ENCODE measurements at places on chromosomes 11 and 22.

DNA sequence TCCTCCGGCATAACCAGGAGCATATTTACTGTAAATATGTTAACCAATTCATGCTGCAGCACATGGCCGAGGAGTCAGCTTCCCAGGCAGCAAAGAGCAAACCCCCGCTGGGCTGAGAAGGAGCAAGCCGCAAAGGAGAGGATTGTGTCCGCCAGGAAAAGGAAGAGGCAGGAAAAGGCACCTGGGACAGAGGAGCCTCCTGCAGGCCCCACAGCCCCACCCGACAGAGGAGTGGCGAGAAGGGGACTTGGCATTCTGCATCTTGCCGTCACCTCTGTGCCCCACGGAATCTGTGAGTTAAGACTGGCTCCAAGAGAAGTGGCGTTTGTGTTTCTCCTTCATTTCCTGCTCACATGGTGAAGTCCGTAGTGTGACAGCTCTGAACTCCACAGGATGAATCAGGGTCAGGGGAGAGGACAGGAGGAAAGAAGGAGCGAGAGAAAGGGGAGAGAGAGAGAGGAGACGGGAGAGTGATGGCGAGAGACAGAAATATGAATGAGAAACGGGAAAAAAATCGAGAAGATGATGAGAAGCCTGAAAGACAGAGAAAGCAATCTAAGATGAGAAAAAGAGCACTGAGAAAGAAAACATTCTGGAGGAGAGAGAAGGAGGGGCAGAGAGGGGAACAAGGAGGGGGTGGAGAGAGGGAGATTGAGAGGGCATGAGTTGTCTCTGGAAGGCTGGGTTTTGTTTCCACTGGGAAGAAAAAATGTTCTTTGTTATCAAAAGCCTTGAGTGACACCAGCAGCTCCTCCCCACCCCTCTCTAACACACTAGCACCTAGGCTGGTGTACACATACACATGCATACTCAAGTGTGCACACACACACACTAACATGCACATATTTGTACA, 489.6 kb downstream of the MN1 start:
- DNase-seq = no peak

DNA sequence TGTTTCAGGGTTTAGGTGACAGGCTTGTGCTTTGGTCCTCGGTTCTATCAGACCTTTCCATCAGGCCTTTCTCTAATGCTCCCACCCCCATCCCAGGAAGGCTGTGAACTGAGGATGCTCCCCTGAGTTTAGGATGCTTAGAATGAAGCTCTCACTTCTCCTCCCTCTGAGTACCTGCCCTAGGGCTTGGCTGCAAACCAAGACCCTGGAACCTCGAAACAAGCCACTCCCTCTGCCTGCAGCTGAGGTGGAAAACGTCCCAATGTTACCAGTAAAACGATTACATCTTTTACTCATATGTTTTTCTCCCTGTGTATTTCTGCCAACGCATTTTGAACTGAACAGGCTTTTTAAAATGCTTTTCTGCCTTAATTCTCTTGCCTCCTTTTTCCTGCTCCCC, 54.5 kb upstream of the BMAL1 start:
- no peak for DNase-seq

GRCh38 chr11:64759722-64760719, at the start of gene PYGM:
TSS of gene PYGM (minus strand) at chr11:64759974. CDS start at chr11:64759898, 76 bp downstream.
- no peak for DNase-seq

- no peak for DNase-seq
These were observed 104.6 kb downstream of the SIK3 start for GRCh38 chr11:116993599-116993998.

GRCh38 chr11:35474688-35475087, 50.7 kb downstream of the PAMR1 start:
- DNase-seq = no peak

DNA sequence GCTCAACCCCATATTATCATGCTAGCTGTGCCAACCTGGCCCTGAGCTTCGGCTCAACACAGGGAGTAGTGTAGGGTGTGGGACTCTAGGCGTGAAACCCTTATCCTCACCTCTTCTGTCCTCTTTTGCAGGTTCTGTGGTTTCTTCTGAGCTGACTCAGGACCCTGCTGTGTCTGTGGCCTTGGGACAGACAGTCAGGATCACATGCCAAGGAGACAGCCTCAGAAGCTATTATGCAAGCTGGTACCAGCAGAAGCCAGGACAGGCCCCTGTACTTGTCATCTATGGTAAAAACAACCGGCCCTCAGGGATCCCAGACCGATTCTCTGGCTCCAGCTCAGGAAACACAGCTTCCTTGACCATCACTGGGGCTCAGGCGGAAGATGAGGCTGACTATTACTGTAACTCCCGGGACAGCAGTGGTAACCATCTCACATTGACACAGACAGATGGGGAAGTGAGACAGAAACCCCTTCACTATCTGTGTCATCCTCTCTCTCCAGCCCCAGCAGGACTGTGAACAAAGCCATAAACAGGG, 76.4 kb downstream of the GGTLC2 start:
- no peak for DNase-seq

DNA sequence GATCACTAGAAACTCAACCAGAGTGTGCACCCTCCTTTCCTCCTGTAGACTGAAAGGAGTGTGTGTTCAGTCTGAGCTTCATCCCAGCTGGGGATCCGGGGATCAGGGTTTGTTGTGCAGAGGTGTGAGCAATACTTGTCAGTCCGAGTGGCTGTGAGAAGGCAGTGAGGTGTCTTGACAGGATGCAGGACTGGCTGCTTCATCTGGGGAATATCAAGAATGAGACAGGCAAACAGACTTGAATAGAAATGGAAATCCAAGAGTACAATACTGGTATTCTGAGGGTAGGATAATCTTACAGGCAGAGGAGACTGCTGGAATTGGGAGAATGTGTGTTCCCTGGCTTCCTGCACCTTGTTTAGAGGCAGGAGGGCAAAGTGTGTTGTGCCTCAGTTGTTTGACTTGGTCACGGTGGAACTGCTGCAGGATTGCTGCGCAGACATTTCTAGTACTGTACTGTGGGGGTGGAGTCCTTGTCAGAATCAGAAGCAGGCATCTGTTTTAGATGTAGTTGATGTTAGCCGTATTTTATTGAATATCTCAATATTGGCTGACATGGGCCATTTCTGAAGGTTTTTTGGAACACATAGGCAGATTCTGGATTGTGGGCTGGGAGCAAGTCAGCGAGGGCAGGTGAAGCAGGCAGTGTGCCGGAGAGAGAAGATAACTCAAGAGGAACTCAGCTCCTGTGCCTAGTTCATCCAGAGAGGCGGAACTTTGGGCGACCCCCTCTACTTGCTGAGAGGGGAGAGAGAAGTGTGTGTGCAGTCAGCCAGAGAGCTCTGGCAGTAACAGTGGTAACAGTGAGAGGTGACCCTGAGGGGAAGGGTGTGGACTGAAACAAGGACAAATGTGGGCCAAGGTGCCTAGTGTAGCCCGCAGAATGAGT, 27.1 kb upstream of the GRK2 start:
- DNase-seq = no peak
